ENCODE measurements at places on chromosomes 7 and 10.
A peak's percentile ranks its signal among the peaks of the same experiment; 100 is the strongest.

GRCh38 chr10:78691301-78692030 is 377.3 kb upstream of the ZMIZ1 start:
- no peak for DNase-seq

- no peak for DNase-seq
These were observed 12.7 kb downstream of the NRBF2 start for GRCh38 chr10:63145782-63146181.

DNA sequence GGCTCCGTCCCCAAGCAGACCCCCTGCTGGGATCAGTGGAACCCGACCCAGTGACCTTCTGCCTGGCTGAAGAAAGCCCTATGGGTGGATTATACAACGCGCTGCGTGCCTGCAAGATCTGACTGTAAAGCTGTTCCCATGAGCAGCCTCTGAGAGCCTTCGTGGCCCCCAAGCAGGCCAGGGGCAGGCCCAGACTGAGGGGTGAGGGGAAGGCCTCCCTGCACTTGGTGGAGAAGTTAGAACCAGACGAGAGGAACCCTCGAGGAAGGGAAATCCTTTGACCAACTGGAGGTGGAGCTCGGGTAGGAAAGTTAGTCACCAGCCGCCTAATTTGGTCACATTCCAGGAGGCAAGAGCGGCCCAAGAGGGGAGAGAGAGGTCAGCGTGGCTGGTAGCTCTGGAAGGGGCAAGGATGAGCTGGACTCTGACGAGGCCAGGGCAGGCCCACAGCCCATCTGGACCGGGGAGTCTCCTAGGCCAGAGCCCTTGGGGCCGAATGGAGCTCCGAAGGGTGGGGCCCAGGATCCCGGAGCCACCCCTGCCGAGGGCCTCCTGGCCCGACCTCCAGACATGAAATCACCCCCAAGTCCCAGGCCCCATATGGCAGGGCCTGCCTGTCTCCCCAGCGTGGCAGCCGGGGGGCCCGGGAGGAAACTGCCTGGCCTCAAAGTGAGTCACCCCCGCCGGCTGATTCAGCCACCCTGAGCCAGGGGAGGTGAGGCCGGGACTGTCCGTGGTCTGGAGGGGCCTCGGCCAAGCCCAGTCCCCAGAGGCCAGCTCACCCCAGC is 23.3 kb upstream of the PDGFA start:
- no peak for DNase-seq

DNA sequence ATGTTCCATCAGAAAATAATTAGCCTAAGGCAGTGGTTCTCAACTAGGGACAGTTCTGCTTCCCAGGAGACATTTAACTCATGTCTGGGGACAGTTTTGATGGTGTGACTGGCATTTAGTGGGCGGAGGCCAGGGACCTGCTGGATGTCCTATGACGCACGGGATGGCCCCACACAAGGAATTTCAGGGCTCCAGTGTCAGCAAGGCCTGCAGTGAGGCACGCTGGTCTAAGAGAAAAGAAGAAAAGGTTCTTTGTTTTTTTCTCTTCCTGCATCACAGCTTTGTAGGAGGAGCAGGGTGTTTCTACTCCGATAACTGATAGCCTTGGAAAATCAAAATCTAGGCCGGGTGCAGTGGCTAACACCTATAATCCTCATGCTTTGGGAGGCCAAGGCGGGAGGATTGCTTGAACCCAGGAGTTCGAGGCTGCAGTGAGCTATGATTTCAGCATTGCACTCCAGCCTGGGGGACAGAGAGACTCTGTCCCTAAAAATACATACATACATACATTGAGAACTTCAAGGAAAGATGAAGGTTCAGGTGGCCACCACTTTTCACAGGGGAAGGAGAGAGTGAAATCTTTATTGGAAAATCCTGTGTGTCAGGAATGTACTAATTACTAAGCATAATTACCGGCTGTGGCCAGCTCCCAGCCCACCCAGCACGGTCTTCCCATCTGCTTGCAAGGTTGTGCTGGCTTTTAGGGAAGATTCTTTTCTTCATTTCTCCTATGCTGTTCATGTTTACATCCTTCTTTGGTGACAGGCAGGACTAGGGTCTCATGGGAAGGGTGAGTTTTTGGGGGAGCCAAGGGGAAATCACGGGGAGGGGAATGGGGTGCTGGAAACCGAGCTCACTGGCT is 150.4 kb downstream of the ACTR3B start:
- no peak for DNase-seq

DNA sequence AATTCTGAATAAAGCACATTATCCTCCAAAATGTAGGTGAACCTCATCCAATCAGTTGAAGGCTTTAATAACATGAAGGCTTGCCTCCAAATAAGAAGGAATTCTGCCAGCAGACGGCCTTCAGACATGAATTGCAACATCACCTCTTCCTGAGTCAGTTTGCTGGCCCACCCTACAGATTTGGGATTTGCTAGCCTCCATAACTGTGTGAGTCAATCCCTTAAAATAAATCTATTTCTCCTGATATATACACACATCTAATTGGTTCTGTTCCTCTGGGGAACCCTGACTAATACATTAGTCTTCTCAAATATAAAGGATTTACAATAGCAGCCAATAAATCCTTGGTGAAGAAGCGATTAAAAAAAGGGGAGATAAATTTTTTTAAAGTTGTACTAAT is 34.8 kb upstream of the OSBPL3 start:
- no peak for DNase-seq

DNA sequence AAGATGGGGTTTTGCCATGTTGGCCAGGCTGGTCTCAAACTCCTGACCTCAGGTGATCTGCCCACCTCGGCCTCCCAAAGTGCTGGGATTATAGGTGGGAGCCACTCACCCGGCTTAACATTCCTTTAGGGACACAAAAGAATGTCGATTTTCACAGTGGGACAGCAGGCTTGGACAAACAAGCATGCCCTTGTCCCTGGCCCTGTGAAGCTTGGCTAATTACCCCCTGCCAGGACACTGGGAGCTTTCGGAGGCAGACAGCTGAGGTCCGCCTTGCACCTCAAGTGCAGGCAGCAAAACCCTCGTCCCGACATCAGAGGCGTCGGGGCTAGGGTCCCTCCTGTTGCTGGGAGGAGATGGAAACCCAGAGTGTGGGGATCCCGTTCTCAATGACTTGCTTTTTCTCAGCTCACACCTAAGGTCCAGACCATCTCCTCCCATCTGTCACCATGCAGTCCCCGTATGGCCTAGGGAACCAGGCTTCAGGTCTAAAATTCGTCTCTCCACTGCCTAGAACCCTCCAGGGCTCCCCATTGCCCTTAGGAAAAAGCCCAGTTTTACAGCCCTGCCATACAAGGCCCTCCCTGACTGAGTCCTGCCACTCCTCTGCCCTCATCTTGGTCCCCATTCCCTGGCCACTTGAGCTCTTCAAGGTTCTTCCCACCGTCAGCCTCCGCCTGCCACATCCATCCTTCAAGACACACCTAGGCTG is 6.3 kb upstream of the CLIP2 start:
- DNase-seq, result no peak

- DNase-seq, result no peak
These were observed 83.5 kb downstream of the ST7 start for GRCh38 chr7:117036836-117037235.

DNA sequence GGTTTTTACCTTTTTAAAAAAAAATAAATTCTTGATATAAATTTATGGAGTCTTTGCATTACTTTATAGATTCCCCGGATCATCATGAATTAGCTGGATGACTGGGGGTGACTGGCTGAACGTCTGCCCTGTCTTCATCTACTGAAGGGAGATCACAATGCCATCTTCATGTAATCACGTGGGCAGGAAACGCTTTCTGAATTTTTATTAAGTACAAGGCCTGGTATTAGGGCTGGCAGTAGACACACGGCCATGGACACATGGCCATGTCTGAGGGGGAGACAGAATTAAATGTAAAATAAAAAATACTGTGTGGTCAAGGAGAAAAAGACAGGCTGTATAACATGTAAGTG is 111.2 kb downstream of the VIPR2 start:
- no peak for DNase-seq

GRCh38 chr7:157306846-157307838 is 29.7 kb upstream of the DNAJB6 start:
- DNase-seq, result no peak

- no peak for DNase-seq
These were observed 556.1 kb upstream of the AUTS2 start for GRCh38 chr7:69042138-69042537.

- no peak for DNase-seq
These were observed 287.5 kb upstream of the NFE2L3 start for GRCh38 chr7:25864511-25864910.

- peak; percentile 85 for DNase-seq
These were observed 625 bp downstream of the IPMK start for GRCh38 chr10:58266826-58267712.

- no peak for DNase-seq
These were observed 161.3 kb upstream of the LRRN3 start for GRCh38 chr7:110929480-110930249.

- DNase-seq, result peak; percentile 29
These were observed 23.4 kb downstream of the ZPBP start for GRCh38 chr7:50069613-50070012.

DNA sequence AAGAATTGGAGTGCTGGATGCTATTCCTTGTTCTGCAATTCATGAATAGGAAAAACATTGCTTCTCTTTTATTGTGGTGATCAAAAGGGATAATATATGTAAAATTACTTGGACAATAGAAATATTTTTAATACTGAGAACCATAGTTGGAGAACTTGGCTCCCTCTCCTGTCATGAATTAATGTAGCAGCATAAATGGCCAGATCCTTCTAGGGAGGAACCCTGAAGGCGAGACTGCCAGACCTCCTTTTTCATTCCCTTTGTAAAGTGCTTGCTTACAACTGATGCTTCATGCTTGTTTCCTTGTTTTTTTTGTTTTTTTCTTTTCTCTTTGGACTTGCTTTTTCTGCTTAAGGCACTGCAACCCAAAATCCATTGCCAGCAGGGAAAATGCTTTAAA is 233.6 kb downstream of the SH2D4B start:
- DNase-seq, result no peak

- no peak for DNase-seq
These were observed 175.0 kb upstream of the PLXNA4 start for GRCh38 chr7:132751244-132751647.

DNA sequence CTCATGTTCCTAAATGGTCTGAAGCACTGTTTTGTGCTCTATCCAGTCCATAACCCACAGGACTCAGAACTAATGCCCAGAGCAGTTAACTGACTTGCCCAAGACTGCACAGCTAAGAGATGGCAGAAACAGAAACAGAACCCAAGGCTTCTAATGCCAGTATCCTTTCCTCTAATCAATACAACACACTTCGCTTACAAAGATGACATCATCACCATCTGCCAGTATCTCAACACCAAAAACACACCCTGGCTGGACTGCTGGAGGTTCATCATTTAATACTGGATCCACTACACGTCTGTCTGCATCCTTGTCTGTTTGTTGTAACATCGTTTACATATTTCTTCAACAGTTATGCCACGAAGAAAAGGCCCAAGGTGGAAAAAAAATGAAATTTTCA is 165.3 kb downstream of the SFMBT2 start:
- no peak for DNase-seq

- DNase-seq, result no peak
These were observed 47.8 kb downstream of the NRCAM start for GRCh38 chr7:108408296-108408991.

GRCh38 chr7:17965603-17966002 is 25.3 kb upstream of the SNX13 start:
- DNase-seq, result no peak

DNA sequence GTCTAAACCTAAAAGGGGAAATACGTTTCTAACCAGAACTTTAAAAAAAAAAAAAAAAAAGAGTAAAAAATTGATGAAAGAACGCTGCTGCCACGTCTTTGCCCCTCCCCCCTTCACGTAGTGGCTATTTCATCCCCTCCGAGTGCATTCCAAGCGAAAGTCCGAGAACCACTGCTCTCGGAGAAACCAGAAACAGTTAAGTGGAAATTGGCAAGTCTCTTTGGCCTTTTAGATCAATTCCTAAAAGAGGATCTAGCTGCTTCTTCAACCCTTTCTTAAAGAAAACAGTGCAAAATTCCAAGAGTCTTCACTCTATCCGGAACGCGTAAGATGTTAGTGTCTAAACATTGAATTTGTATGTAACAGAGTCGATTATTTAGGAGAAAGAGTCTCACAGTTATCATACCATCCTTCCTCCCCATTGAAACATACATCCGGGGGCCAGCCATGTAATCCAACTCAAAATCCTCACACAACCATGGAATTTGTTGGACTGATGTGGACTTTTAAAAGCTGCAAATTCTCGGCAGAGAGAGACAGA is 1.1 kb downstream of the P4HA1 start:
- peak; percentile 43 for DNase-seq

GRCh38 chr10:28858646-28859045 is 181.3 kb downstream of the BAMBI start:
- DNase-seq, result no peak

DNA sequence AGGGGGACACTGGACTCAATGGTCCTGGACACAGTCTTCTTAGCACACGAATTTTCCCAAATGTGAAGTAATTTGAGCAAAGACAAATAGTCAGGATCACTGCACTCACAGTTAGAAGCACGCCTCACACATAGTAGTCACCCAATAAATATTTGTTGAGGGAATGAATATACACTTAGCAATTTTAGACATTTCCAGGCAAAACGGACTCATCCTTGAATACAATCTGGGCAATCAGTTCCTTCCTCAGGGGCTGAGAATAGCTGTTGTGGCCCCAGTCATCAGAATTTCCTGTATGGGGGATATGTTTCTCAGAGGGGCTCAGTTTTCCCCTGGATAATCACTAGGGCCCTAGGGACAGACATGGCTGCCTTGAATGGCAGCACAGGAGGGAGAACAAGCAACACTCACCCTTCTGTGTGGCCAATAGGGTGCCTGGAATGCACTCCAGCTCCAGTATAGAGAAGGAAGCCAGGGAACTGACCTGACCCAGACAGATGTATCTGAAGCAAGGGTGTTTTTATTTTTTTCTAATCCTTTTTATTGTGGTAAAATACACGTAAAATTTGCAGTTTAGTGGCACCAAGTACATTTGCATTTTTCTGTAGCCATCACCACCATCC is 282.7 kb upstream of the ZNF32 start:
- DNase-seq, result no peak

DNA sequence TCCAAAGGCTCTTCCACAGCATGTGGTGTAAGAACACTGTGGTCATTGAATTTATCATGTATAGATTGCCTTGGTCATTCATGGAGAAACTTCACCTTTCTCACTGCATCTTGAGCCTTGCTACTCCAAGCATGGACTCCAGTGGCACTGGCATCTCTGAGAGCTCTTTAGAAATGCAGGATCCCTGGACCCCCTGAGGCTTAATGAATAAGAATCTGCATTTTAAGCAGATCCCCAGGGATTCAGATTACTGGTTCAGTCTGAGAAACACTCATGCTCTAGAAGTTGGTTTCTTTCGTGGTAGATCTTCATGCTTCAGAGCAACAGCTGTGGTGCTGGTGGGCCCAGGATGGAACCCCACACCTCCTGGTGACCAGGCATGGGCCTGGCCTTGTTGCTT is 63.2 kb downstream of the CFAP58 start:
- DNase-seq, result no peak

GRCh38 chr7:12066521-12066920 is 144.6 kb upstream of the TMEM106B start:
- DNase-seq, result no peak

All from naive B cell (primary cell).